ENCODE measurements at places on chromosomes 6 and 20. TPM values are rescaled to one million over a fixed set of nuclear protein-coding genes. Genes with fewer than 3 reads are reported as not detected.
A peak's percentile ranks its signal among the peaks of the same experiment; 100 is the strongest.

The GPR63 gene
- total RNA-seq = 3.7 TPM

The COL21A1 gene
- not detected for total RNA-seq

The MRPS10 gene
- 32.8 TPM for total RNA-seq

The SIRPG gene
- total RNA-seq = 109 TPM

The FANCE gene
- total RNA-seq = 10.3 TPM

The ZFP57 gene
- not detected for total RNA-seq

DNA sequence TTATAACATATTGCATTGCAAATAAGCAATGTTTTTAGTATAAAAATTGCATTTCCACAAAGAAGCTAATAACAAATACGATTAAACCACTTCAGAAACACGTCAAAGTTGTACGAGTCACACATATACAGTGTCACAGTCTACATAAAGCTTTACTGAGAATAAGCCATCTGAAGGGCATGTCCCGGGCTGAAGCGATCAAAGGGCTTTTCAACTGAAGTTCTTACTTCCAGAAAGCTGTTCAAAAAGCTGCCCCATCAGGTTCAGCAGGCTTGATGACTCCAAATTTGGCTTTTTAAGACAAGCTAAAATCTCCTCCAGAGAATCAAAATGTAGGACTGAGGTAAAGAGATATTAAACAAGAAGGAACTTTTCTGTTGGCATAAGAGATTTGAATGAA, 37.5 kb upstream of the HAO1 start:
- H3K27me3 ChIP-seq = peaks cover 2% of the 10 kb centered on the region
- H3K4me3 ChIP-seq = no peak overlapping the region
- H3K36me3 ChIP-seq = peaks cover 31% of the 10 kb centered on the region
- no peak for DNase-seq
- peaks cover 15% of the 10 kb centered on the region for H3K4me1 ChIP-seq

GRCh38 chr6:63464060-63464459, 108.2 kb upstream of the LOC128125822 start:
- H3K27ac ChIP-seq = no peak overlapping the region
- H3K4me3 ChIP-seq = no peak overlapping the region
- no peaks in the 10 kb centered on the region for H3K36me3 ChIP-seq
- no peak for DNase-seq
- H3K27me3 ChIP-seq = no peaks in the 10 kb centered on the region
- no peaks in the 10 kb centered on the region for H3K4me1 ChIP-seq

GRCh38 chr20:51354769-51355319, 187.7 kb downstream of the NFATC2 start:
- peak; percentile 28 for DNase-seq
- H3K36me3 ChIP-seq = no peaks in the 10 kb centered on the region
- peaks cover 10% of the 10 kb centered on the region for H3K4me1 ChIP-seq
- no peak overlapping the region for H3K27ac ChIP-seq

DNA sequence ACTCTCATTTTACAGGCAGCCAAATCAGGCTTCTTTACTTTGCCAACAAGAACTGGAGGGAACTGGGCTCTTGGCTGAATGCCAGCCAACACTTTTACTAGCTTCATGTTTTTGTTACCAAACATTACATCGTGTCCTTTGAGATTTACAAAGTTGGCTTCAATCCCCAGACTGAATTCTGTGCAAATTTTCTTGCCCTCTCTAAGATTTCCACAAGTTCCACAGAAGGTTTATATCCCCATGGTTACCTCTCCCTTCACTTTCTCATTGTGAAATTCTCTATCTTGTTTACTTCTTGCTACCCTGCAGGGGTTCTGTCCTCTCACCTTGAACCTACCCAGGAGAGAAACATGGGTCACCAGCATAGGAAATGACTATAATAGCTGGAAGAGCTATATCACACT, 37.6 kb upstream of the PLCB1 start:
- no peak overlapping the region for H3K4me3 ChIP-seq
- no peak for DNase-seq
- no peaks in the 10 kb centered on the region for H3K36me3 ChIP-seq
- H3K27me3 ChIP-seq = no peaks in the 10 kb centered on the region
- no peak overlapping the region for H3K27ac ChIP-seq

DNA sequence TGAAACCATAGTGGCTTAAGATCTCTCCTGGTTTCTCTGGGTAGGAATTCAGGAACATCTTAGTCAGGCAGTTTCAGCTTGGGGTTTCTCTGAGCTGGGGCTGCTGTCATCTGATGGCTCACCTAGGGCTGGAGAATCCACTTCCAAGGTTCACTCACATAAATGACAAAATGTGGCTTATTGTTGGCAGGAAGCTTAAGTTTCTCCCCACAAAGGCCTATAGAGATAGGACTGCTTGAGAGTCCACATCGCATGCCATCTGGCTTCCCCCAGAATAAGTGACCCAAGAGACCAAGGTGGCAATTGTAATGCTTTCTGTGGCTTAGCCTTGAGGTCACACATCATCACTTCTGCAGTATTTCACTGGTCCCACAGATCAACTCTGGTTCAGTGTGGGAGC, 131.4 kb downstream of the EDN1 start:
- no peak overlapping the region for H3K27ac ChIP-seq
- DNase-seq = no peak
- no peaks in the 10 kb centered on the region for H3K36me3 ChIP-seq
- no peaks in the 10 kb centered on the region for H3K4me1 ChIP-seq

- H3K36me3 ChIP-seq = peaks cover 36% of the 10 kb centered on the region
- DNase-seq = no peak
- peak overlapping the region; percentile 99 for H3K4me3 ChIP-seq
- peaks cover 24% of the 10 kb centered on the region for H3K4me1 ChIP-seq
- no peaks in the 10 kb centered on the region for H3K27me3 ChIP-seq
Measured at GRCh38 chr6:24721461-24722215, 2.7 kb upstream of the C6orf62 start.

- H3K36me3 ChIP-seq = no peaks in the 10 kb centered on the region
- H3K27me3 ChIP-seq = peaks cover 8% of the 10 kb centered on the region
- no peak overlapping the region for H3K27ac ChIP-seq
- H3K4me1 ChIP-seq = no peaks in the 10 kb centered on the region
Measured at GRCh38 chr6:132246632-132247270, 154.5 kb downstream of the MOXD1 start.

DNA sequence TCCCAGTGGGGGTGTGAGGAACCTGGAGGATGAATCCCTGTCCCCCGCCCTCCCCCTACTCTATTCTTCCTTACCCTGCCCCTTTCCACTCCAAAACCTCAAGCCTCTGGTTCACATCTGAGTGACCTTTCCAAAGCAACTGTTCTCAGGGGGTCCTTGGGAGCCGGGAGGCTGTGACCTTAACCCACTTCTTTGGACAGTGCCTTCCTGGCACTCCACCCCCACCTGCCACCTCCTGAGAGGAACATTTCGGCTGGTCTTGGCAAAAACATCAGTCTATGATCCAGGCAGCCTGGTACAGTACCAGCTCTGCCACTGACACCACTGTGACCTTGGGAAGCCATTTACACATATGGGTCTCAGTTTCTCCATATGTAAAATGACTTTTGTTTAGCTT, 121.7 kb downstream of the MRPL14 start:
- DNase-seq = no peak
- H3K4me1 ChIP-seq = peaks cover 14% of the 10 kb centered on the region
- H3K36me3 ChIP-seq = no peaks in the 10 kb centered on the region
- H3K27ac ChIP-seq = no peak overlapping the region

DNA sequence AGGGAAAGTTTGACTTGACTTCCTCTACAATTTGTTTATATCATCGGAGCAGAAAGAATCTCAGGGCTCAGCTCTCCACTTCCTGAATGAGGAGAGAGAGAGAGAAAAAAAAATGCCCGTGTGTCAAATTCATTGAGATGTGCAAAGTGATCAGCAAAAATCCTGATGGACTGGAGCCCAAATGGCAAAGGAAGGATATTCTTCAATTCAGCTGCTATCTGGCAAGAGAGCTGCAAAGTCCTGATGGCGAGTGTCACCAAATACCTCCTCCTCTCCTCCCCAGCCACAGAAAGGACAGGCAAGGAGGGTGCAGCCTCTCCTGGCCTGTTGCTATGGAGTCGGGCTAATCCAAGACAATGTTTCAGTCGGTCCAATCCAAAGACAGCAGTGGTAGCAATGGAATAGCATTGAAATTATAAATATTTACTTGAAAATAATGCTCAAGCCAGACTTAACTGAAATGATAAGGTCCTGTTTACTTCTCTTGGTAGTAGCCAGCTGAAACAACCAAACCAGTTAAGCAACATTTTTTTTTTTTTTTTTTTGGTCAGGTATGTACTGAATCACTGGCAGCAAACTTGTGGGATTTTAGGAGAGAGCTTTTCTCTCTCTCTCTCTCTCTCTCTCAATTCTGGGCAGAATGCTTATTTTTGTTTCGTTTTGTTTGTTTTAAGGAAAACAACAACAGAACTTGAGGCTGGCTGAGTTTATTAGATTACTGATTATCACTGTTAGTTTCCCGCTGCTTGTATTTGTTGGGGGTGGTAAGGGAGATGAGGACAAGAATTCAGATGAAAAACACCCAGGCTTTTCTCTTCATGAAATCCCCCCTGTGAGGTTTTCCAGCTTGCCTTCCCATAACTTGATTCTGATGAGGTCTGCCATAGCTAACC, 204.2 kb downstream of the BCAS1 start:
- H3K36me3 ChIP-seq = no peaks in the 10 kb centered on the region
- H3K27ac ChIP-seq = peak overlapping the region; percentile 80
- no peak for DNase-seq
- H3K4me3 ChIP-seq = peak overlapping the region; percentile 44
- H3K27me3 ChIP-seq = no peaks in the 10 kb centered on the region

DNA sequence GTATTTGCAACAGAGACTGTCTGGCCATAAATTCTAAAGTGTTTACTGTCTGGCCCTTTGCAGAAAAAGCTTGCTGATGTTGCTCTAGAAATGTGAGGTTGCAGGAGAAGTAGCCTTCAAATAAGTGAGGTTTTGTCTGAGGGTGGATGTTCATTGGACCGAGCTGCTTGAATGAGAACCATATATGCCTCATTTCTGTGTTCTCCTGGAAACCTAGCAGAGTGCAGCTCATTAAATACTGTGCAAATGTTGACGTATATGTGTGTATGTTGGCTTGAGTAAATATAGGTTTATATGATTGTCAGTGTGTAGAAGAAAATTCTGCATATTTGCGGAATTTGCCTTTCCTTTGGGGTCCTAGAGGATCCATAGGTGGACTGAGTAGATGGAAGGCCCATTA, 39.0 kb downstream of the CHMP4B start:
- H3K27ac ChIP-seq = no peak overlapping the region
- peaks cover 67% of the 10 kb centered on the region for H3K4me1 ChIP-seq
- no peak for DNase-seq
- H3K36me3 ChIP-seq = peaks cover 64% of the 10 kb centered on the region
- H3K27me3 ChIP-seq = no peaks in the 10 kb centered on the region

GRCh38 chr20:47502271-47503239, 868 bp downstream of the NCOA3 start:
- H3K27ac ChIP-seq = peak overlapping the region; percentile 92
- DNase-seq = peak; percentile 34
- no peaks in the 10 kb centered on the region for H3K27me3 ChIP-seq
- peaks cover 33% of the 10 kb centered on the region for H3K36me3 ChIP-seq
- peak overlapping the region; percentile 94 for H3K4me3 ChIP-seq
- peaks cover 62% of the 10 kb centered on the region for H3K4me1 ChIP-seq

DNA sequence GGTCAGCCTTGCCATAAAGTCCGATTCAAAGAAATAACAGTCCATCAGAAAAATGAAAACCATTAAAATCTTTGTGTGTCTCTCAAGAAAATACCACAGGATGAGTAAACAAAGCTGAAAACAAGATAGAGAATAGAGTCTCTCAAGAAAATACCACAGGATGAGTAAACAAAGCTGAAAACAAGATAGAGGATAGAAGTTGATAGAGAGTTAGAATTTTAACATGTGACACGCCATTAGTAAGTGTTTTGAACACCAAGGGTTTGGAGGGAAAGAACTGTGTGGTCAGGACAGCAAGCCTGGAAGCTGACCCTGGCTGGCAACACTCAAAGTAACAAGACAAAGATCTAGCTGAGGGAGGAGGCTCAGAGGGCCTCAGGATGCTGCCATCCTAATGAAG, 43.9 kb upstream of the PRND start:
- H3K4me3 ChIP-seq = no peak overlapping the region
- DNase-seq = no peak
- H3K36me3 ChIP-seq = peaks cover 4% of the 10 kb centered on the region
- H3K4me1 ChIP-seq = peaks cover 19% of the 10 kb centered on the region
- H3K27me3 ChIP-seq = peaks cover 15% of the 10 kb centered on the region
- no peak overlapping the region for H3K27ac ChIP-seq

DNA sequence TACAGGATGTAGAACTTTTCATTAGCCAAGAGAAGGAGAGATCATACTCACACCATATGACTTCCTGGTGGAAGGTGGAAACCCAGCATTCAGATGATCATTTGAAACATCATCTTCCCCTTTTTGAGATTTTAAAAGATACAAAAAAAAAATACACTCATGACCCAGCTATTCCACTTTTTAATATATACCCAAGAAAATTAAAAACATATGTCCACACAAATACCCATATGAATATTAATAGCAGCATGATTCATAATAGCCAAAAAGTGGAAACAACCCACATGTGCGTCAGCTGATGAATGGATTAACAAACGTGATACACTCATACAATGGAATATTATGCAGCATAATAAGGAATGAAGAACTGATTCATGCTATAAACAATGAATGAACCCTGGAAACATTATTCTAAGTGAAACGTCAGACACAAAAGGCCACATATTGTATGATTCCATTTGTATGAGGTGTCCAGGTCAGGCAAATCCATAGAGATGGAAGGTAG, 130.0 kb upstream of the SGK1 start:
- no peak overlapping the region for H3K4me3 ChIP-seq
- H3K27ac ChIP-seq = no peak overlapping the region

DNA sequence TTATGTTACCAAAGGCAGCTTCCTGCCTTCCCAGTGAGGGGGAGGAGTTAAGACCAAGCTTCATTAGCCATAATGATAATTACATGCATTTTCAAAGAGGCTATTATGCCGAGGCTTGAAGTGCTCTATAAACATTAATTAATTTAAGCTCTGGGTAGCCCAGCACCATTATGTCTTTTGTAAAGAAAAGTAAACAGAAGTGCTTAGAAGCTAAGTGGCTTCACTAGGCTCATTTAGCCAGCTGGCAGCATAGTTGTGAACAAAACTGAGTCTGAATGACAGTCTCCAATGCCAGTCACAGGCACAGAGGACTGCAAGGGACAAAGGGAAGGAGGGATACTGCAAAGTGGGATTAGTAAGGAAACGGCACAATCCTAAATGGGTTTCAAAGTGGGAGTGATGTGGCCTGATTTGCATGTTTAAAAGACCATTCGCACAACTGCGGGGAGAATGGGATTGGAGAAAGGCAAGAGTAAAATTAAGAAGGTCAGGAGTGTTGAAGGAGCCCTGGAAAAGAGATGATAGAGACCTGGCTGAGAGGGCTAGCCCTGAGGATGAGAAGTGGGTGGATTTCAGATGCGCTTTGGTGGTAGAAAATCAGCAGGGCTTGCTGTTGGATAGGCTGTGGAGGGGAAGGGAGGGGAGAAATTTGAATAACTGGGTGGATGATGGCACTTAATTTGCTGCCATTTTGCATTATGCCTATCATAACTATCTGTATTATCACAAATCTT, 20.1 kb upstream of the ISM1 start:
- peaks cover 4% of the 10 kb centered on the region for H3K27me3 ChIP-seq
- no peak for DNase-seq
- H3K4me1 ChIP-seq = no peaks in the 10 kb centered on the region
- no peak overlapping the region for H3K27ac ChIP-seq
- no peak overlapping the region for H3K4me3 ChIP-seq
- H3K36me3 ChIP-seq = no peaks in the 10 kb centered on the region

All from activated CD4-positive, alpha-beta memory T cell treated with anti-CD3 and anti-CD28 coated beads, Interleukin-2, amount 10 ng/mL, durations not matched to agents 7 days and 5 days (primary cell).